ENCODE measurements at places on chromosomes 16 and 17.
A peak's percentile ranks its signal among the peaks of the same experiment; 100 is the strongest.

DNA sequence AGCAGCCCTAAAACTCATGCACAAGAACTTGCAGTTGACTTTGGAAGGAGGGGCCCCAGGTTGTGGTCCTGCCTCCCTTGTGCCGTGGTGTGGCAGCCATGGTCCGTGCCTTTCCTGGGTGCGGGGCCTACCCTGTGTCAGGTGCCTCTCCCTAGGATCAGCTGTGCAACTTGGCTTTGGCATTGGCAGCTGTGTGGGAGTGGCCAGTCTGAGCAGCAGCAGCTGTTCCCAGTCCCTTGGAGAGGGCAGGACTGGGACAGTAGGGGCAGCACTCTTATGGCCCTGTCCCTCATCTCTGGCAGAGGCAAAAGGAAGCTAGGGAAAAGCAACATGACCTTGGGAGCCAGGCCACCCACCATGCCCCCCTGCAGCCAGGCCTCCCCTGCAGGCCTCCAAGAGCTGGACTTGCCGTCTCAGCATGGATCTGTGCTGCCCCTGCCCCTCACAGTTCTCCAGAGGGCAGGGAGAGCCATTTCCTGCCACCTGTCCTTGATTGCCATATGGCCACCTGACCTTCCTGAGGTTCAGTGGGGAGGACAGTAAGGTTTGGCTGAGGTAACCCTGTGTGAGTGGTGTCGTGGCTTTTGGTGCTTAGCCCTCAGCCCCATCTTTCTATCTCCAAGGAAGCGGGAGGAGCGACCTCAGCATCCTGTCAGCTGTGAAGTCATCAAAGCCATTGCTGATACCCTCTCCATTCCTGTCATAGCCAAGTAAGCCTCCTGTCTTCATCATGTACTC, 15.5 kb upstream of the NFATC3 start:
- DNase-seq, result no peak

- no peak for DNase-seq
These were observed 33.3 kb downstream of the RHBDL3 start for GRCh38 chr17:32298721-32299579.

DNA sequence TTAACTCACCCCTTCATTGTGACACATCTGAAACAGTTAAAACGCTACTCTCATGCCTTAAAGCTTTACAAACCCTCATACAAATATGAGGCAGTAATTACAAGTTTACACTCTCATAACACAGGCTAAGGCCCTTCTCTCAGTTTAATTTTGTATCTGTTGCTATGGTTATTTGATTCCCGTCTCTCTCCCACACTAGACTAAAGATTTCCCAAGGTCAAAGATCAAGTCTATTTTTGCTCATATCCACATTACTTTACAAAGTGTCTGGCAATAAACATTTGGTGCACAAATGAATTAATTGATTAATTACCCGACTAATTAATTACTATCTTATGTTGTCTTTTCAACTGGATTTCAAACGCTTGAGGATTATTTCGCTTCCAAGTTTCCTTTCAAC, 86.4 kb upstream of the MYOCD start:
- DNase-seq, result no peak

DNA sequence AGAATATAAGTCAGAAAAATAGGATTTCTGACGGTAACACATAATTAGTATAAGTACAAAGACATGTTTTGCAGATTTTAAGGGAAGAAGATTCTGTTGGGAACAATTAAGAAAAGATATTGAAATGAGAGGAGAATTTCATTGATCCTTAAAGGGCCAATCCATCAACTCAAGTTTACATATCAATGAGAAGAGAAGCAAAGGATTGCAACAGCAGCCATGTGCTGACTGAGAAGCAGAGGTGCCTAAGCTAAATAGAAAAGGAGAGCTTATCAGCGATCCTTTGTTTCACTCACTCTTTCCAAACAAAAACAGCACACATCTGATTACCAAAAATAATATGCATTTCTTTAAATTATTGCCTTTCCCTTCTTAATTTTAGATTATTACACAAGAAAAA, 94.6 kb downstream of the ITFG1 start:
- no peak for DNase-seq

DNA sequence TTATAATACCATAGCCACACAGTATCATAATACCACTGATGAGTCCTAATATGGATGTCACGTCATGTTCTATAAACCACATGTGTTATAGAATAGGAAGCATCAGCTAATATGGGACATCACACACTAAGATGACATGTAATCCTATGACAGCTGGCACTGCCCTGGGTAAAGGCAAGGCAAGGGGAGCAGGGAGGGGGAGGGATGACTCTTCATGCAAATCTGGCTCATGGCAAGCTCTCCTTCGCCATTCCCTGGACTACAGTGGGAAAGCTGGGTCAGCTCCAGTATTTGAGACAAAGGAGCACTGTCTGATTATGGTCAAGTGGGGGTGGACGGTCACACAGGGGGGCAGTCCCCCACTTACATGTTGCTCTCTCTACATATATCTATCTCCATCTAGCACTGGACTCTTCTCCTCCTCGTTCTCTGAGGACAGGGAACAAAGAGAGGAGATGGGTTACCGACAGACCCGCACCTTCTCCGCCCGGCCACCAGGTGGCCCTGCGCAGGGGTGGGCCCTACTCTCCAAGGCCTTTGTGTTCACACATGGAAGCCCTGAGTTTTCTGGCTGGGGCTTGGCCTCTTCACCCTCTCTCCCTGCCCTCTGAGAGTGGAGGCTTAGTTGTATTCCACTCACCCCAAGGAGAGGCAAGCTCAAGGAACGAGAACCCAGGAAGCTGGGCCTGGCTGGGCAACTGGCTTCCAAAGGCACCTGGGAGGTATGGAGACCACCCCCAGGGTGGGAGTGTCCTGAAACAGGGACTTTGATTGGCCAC, 23.4 kb upstream of the MPO start:
- peak; percentile 67 for DNase-seq

DNA sequence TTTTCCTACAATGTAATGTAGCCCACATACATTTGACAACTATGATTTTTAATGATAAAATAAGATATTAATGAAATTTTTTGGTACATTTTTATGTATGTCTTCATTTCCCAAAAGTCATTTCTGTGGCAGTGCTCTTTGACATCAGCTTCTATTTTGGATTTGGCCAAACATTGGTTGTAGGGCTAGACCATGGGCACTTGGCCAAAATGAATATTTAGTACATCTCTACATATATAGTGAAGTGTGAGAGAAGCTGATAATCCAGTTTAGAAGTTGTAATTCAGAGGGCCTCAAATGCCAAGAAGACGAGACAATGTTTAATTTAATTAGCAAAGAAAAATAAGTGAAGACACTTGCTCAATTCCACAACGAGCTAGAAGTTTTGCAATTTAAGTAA, 724.9 kb upstream of the SOX9 start:
- no peak for DNase-seq

GRCh38 chr17:36839256-36839655, 98.0 kb upstream of the LHX1 start:
- no peak for DNase-seq

DNA sequence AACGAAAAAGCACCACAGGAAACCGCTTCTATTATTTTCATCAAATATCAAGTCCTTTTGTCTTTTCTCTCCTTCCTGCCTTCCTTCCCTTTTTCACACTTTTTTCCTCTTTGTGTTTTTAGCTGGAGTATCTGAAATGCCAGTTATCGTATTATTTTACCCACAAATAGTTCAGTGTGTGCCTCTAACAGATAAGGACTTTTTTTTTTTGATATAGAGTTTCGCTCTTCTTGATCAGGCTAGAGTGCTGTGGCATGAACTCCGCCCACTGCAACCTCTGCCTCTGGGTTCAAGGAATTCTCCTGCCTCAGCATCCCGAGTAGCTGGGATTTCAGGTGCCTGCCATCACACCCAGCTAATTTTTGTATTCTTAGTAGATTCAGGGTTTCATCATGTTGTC, 10.7 kb downstream of the DNAAF1 start:
- DNase-seq, result no peak

- no peak for DNase-seq
These were observed 62.7 kb downstream of the HLF start for GRCh38 chr17:55327225-55328088.

DNA sequence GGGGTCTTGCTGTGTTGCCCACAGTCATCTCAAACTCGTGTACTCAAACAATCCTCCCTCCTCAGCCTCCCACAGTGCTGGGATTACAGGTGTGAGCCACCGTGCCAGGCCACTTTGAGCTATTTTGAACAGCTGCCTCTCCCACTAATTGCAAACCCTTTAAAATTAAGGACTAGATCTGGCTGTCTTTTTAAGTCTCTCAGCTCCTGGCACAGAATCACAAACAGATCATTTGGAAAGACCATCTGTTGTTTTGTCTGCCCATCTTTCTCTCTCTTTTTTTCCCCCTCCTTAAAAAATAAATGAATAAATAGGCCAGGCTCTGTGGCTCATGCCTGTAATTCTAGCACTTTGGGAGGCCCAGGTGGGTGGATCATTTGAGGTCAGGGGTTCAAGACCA, 10.9 kb upstream of the STAT3 start:
- DNase-seq, result no peak

- DNase-seq, result no peak
These were observed 317.9 kb downstream of the SNX29 start for GRCh38 chr16:12294471-12294870.

GRCh38 chr16:79071424-79071823, 529.1 kb downstream of the MAF start:
- no peak for DNase-seq

- DNase-seq, result no peak
These were observed 301.8 kb upstream of the MAF start for GRCh38 chr16:79902351-79902750.

DNA sequence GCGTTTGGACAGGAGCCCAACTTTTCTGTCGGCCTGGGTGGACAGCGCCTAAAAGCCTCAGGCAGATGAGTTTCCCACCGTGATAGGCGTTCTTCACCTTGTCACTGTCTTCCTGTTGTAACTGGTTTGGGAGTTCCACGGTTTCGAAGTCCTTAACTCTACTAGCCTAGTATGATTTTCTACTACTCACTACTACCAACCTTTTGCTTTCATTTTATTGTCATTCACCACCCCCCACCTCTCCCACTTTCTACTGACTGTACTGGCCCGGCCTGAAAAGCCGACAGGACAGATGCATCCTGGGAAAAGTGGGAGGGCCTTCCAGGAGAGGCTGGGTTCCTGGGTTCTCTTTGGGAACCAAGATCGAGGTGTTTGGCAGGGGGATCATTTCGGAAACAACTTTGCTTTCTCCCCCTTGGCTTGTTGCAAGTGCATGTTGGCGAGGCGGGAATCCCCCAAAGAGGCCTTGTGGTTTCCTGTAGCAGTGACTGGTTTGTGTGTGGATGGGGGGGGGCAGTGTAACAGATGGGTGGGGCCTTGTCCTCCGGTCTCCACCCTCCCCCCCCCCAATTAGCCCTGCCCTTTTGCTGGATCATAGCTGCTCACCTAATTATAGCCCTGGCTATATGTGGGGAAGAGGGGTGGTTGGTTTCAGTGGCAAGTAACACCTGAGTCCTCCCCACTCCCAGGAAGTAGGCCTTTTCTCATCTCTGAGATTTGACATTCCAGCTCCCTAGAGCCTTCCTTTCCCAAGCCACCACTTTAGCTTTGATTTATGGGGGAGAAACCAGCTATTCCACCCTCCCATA, 1.4 kb downstream of the EIF5A start:
- peak; percentile 89 for DNase-seq

DNA sequence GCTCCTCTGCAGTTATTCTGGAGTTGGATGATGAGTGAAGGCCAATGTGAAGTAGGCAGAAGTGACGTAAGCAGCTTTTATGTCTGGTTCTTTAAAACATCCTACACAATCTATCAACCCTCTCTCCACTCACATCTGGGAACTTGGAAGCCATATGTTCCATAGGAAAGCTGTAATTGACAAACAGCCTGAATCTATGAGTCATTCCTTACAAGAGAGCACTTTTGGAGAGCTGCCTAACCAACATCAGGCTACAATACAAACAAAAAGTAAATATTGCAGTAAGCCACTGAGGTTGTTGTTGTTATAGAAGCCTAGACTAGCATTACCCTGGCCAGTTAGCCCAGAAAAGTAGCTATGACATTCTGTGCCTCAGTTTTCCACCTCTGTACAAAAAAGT, 5.9 kb downstream of the CCL7 start:
- DNase-seq, result peak; percentile 45

- DNase-seq, result no peak
These were observed 8.0 kb downstream of the TXNDC11 start for GRCh38 chr16:11734653-11735043.

GRCh38 chr16:38941-39892, 14.2 kb downstream of the POLR3K start:
- no peak for DNase-seq

GRCh38 chr17:79778504-79779083, 646 bp downstream of the CBX2 start:
- DNase-seq, result no peak

DNA sequence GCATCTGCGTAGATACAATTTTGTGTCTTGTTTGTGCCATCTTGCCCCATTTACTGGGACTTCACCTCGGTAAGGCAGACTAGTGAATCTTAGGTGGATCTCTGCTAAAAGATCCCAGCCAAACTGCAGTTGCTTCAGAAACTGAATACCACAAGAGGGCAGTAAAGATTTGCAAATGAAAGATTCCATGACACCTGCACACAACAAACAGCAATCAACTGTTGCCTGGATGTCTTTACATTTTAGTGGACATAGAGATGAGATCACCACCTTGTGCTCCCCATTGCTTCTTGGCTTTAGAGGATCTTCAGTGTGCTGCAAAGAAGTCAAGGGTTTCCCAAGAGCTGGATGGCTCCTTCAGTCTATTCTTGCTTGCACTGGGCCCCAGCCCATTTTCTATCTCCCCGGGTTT, 119.2 kb upstream of the CACNG5 start:
- peak; percentile 75 for DNase-seq

GRCh38 chr17:36972186-36972700, 23.5 kb downstream of the AATF start:
- DNase-seq, result no peak

- DNase-seq, result no peak
These were observed 278.0 kb upstream of the SALL1 start for GRCh38 chr16:51429041-51429440.

DNA sequence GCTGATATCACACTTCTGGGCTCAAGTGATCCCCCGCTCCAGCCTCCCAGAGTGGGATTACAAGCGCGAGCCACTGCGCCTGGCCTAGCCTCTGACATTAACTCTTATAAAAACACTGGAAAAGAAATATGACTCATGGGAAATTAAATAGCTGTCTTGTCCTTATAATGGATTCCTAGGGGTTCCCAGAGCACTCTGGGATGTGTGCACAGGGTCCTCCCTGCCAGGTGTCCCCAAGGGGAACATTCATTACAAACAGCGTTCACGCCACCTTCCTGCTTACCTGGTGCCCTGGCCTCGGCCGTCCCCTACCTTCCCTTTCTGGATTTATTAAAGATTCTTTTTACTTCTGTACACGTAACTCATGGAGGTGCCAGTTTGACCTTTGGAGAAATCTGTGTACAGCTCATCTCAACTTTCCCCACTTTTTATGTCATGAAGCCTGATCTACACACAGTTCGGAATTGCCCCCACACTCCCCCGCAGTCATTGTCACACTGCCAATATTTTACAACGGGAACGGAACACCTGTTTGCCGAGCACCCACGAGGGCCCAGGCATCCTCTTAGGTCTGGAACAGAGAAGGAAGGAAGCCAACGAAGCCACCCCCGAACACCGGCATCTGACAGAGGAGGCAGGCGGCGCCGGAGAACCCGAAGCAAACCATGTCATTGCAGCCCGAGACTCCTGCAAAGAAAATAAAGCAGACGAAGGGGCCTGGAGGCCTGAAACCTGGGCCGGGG, 39.7 kb upstream of the MEAK7 start:
- DNase-seq, result no peak

- peak; percentile 91 for DNase-seq
These were observed 10.7 kb downstream of the TBX2 start for GRCh38 chr17:61410141-61411010.

GRCh38 chr16:9647981-9648701, 534.1 kb downstream of the GRIN2A start:
- DNase-seq, result peak; percentile 30

Measured in ELR (cell line).